ENCODE measurements at places on chromosomes 13 and 19. TPM values are rescaled to one million over a fixed set of nuclear protein-coding genes. Genes with fewer than 3 reads are reported as not detected.

SSBP4 gene
- total RNA-seq: 47.3 TPM

FOXA3 gene
- total RNA-seq: 0.05 TPM

GRCh38 chr13:114155926-114156883, 22.9 kb upstream of the CFAP97D2 start:
- H3K36me3 ChIP-seq: no peaks in the 10 kb centered on the region
- no peaks in the 10 kb centered on the region for H3K27me3 ChIP-seq
- H3K27ac ChIP-seq: peak overlapping the region; percentile 66
- DNase-seq: no peak
- no peak overlapping the region for H3K4me3 ChIP-seq

- no peaks in the 10 kb centered on the region for H3K4me1 ChIP-seq
- H3K27me3 ChIP-seq: peaks cover 39% of the 10 kb centered on the region
- H3K36me3 ChIP-seq: no peaks in the 10 kb centered on the region
- H3K4me3 ChIP-seq: no peak overlapping the region
- DNase-seq: no peak
Measured at GRCh38 chr19:3782903-3783302, 3.3 kb downstream of the MATK start.

OVOL3 gene
- not detected for total RNA-seq
